ENCODE measurements at places on chromosomes 2 and 18.

GRCh38 chr2:160394153-160394552, 99.5 kb downstream of the RBMS1 start:
- DNase-seq, result no peak

GRCh38 chr2:113707106-113707505, 49.3 kb downstream of the SLC35F5 start:
- DNase-seq, result no peak

DNA sequence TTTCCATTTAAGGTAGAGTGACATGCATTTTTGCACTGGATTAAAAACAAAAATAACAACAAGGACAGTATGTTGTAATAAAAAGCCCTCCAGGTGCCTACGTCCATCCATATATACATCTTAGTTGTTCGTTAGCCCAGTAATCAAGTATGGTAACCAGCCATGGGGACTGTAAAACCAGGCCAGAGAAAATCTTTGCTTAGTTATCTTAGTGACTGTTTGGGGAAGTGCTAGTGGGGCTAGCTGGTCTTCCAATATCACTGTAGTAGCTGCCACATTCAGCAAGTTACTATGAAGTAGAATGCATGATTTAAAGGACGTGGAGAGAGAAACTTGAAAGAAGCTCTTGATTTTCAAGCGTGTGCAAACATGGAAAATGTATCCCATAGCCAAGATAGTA, 95.9 kb upstream of the STON1 start:
- DNase-seq, result no peak

GRCh38 chr2:117562654-117563053, 251.8 kb upstream of the DDX18 start:
- no peak for DNase-seq

- no peak for DNase-seq
These were observed 145.2 kb upstream of the MMADHC start for GRCh38 chr2:149732730-149733290.

- no peak for DNase-seq
These were observed 12.5 kb upstream of the REG1B start for GRCh38 chr2:79100285-79100684.

DNA sequence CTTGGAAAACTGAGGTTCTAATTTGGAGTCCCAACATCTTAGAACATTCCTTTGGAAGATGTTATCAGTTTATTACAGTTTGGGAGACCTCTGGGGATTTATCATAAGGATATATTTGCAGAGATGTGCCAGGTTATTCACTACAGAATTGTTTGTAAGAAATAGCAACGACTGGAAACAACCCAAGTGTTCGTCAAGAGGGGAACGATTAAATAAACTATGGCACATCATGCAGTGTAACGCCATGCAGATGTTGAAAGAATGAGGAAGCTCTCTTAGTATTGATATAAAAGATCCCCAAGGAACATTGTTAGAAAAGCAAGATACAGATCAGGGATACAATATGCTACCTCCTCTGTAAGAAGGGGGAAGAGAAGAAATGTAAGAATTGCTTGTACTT, 210.6 kb downstream of the TMEM247 start:
- DNase-seq, result no peak

DNA sequence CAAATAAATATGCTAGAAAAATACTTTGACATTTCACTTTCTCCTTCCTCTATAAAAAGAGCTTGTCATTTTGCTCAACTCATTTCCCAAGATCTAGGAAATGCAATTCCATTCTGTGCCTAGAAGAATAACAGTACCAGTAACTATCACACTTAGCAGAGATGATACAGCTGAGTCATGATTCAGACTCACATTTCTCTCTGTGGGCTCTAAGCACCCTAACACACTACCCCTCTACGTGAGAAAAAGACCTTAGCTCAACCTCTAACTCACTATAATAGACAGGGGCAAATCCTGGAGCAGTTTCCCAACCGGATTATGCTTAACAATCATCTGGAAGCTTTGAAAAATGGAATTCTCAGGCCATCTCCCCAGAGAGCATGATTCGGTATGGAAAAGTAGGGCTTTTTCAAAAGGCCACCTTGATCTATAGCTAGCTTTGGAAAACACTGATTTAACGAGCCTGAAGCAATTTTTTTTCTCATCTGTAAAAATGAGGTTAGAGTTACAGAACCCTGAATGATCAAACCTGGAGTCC, 1312.3 kb upstream of the PIK3C3 start:
- no peak for DNase-seq

- no peak for DNase-seq
These were observed 96.9 kb downstream of the TANC1 start for GRCh38 chr2:159065313-159065712.

DNA sequence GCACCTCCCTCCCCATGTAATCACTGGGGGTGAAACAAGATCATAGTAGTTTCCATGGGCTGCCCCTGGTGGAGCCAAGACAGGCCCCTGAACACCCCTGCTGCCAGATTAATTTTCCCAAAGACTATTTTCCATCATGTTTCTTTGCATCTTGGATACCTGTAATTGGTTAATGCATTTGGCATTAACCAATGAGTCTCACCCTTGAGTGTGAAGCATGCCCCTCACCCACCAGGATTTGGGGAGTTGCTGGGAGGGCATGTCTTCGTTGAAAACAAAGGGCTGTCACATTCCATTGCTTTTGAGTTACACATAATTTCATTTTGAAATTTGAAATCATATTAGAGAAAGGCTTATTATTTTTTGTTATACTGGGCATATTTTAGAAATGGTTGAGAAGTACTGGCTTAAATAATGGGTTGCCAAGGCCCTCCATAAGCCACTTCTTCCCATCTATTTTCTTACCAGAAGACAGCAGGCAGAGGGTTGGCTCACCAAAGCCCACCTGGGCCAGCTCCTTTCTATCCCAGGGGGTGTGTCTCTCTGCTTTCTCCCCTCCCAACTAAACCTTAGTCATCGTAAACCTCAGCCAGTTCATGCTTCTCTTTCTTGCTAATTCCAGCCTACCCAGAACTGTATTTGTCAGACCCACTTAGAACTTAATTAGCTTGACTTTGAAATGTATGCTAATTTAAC, 51.8 kb downstream of the ATIC start:
- DNase-seq, result no peak

GRCh38 chr2:133200684-133201421, 367.4 kb downstream of the NCKAP5 start:
- no peak for DNase-seq

GRCh38 chr18:44689736-44690135, 9.0 kb downstream of the SETBP1 start:
- DNase-seq, result no peak

DNA sequence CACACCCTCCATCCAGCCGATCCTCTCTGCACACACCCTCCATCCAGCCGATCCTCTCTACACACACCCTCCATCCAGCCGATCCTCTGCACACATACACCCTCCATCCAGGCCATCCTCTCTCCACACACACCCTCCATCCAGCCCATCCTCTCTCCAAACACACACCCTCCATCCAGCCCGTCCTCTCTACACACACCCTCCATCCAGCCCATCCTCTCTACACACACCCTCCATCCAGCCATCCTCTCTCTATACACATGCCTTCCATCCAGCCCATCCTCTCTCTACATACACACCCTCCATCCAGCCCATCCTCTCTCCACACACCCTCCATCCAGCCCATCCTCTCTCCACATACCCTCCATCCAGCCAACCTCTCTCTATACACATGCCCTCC, 83.1 kb downstream of the EIPR1 start:
- DNase-seq, result peak; percentile 13

DNA sequence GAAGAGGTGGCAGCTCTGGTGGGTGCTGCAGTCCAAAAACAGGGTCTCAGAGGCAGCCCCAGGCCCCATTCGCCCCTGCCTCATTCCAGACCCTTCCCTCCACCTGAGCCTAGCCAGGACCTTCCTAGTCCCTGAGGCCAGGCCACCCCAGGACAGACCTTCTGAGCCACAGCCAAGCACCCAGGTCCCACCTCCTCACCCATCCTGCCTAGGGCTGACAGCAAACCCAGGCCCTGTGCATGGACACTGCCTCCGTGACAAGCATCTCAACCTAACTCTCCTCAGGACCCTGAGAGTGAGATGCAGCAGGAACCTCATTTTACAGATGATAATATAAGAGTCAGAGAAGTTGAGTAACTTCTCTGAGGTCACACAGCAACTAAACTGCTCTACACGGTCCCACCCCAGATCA, 15.5 kb downstream of the ADRA2B start:
- DNase-seq, result no peak

- no peak for DNase-seq
These were observed 29.9 kb downstream of the CTAGE1 start for GRCh38 chr18:22387787-22388186.

DNA sequence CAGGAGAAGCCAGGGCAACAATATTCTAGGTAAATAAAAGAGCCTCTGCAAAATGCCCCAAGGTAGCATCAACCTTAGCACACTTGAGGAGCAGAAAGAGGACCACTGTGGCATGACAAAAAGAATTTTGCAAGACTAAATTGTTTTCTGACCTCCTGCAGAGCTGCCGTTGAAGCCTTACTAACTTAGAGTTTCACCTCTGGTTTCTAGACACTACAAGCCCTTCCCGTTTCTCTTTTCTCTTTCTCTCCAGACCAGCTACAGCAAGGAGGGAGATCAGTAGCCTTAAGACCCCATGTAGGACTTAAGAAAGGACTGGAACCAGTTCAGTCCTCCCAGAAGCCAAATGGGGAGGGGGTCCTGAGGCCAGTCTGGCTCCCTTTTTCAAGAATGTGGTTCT, 73.3 kb upstream of the SP3 start:
- no peak for DNase-seq

GRCh38 chr2:104862058-104862941, 8.4 kb downstream of the POU3F3 start:
- DNase-seq, result peak; percentile 66

DNA sequence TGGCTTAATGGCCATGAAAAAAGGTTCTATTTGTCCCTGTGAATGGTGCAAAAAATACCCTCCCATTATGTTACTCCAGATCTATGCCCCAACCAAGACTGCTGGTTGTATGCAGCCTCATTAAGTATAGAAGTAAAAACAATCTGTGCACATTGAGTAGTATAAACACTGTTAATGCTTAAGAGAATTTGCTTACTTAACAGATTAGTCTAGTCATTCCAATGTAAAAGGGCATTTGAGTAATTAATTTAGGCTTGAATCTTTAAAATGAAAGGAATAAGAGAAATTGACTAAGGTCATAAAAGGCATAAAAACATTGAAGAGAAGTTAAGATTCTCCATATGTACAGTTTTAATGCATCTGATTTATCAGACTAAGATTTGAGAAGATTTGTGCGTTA, 51.2 kb downstream of the FAM124B start:
- DNase-seq, result no peak

GRCh38 chr18:65523461-65523860, 227.4 kb upstream of the CDH7 start:
- no peak for DNase-seq

GRCh38 chr2:107002735-107003134, 116.8 kb upstream of the ST6GAL2 start:
- DNase-seq, result no peak

GRCh38 chr2:237171396-237171795, 85.7 kb downstream of the COPS8 start:
- DNase-seq, result no peak

- no peak for DNase-seq
These were observed 54.7 kb downstream of the DTNB start for GRCh38 chr2:25618676-25619075.

DNA sequence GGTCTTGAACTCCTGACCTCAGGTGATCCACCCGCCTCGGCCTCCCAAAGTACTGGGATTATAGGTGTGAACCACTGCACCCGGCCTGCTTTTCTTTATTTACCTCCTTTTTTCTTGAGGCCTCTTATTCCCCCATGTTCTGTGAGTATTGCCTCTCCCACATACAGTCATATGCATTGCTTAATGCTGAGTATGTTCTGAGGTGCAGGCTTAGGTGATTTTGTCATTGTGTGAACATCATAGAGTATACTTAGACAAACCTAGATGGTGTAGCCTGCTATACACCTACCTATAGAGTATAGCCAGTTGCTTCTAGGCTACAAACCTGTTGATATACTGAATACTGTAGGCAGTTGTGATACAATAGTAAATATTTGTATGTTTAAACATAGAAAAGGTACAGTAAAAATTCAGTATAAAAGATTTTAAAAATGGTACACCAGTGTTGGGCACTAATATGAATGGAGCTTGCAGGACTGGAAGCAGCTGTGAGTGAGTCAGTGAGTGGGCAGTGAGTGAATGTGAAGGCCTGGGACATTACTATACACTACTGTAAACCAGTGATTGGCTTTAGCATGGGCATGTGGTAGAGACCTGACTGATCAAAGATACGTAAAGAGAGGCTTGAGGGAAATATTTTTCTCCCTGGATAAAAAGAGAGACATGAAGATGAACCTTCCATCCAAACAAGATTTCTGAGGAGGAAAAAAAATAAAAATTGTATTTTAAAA, 17.6 kb downstream of the SLC39A10 start:
- no peak for DNase-seq

- DNase-seq, result no peak
These were observed 87.5 kb downstream of the KLF7 start for GRCh38 chr2:207078186-207078798.

DNA sequence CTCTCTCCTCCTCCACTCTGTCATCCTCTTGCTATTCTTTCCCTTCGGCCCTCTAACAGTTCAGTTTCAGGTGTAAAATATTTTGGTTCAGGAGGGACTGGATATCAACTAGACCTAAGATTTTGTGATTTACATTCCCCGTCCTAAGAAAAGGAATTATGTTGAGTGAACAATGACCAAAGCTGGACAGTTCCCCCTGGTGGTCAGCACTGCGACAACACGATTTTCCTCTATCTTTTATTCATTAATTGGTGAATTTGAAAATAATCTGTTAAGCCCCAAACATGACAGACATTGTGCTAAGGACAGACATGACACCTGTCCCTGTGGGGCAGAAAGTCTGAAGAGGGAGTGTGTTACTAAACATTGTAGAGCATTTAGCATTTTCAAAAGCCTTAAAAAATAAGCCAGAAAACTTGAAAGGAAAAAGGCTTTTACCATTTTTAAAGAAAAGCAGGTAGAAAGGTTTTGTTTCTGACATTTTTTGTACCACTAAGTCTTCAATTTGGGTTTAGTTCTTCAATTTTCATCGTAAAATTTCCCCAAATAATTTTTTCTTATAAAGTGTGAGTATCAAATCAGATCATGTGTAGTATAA, 28.4 kb upstream of the GTF2A1L start:
- no peak for DNase-seq

GRCh38 chr2:1446301-1446700, 33.0 kb downstream of the TPO start:
- no peak for DNase-seq

Measured in right forelimb (tissue), 1 donor.